ENCODE measurements at places on chromosomes 11 and 22.
A peak's percentile ranks its signal among the peaks of the same experiment; 100 is the strongest.

DNA sequence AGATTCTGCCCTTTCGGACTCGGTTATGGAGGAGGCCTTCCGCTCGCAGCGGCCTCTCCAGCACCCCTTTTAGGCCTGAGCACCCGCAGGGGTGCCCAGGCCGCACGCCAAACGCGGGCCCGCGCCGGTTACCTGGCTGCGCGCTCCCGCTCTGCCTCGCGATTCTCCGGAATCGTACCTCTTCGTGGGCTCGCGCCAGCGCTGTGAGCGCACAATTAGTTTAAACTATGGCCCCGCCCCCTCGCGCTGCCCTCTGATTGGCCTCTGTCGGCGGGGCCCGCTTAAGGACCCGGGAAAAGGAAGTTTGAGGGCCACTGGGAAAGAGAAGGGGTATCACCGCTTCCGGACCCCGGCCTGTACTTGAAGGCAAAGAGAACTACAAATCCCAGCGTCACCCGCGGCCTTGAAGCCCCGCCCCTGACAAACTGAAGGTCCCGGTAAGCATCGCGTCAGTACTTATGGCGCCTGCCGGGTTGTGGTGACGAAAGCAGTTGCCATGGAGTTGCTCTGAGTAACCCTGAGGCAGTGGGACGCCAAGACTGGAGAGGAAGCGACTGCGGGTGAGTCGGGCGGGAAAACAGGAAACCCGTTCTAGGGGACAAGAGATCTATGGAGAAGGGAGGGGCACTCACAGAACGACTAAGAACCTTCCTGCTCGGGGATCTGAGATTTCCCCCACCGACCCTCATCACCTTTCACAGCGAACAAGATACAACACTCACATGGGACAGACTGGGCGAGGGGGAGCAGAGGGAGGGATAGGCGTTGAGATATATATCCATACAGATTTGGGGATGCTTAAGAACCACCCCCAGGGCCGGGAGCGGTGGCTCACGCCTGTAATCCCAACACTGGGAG lies at the start of the genes LRRC51 and NUMA1:
Gene LRRC51, plus strand, starts transcription at position 525 of the 858 bp plus-strand sequence. CDS start 8,234 bp downstream, outside the sequence.
Gene NUMA1, minus strand, starts transcription at position 217 of the 858 bp plus-strand sequence. CDS start 44,599 bp downstream, outside the sequence.
- peak; percentile 95 for DNase-seq

DNA sequence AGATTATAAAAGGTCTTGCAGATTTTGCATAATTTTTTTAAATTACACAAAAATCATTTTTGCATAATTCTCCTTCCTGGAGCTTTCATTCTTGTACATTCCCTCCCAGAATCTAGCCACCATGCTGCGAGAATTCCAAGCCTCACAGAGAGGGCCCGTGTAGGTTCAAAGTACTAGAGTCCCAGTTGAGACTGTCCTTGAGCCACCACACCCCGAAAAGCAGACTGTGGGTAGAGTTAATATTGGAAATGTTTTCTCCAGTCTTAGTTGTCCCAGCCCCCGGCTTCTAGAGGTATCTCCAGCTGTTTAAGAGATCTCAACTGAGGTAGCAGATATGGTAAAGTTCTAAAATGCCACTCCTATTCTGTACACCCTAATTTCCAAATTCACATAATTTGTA lies 407.3 kb upstream of the ANO3 start:
- DNase-seq = no peak

DNA sequence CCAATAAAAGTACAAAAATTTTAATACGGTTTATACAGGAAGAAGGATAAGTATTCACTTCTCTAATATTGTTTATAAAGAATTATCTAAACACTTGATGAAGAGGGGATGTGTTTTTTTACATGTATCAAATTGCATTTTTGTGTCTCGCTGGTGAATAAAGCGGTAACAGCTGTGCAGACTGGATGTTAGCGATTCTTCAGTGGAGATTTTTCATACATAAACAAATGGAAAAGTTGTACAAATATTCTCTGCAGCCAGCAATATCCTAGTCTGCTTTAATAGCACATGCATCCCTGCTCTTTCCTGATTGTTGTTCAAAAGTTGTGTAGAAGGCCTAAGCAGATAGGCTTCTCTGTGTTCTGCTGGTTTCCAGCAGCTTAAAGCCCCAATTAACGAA lies 369.3 kb downstream of the SOX6 start:
- DNase-seq = no peak

GRCh38 chr11:46505741-46506482 lies 87.9 kb downstream of the AMBRA1 start:
- DNase-seq = no peak

- DNase-seq = no peak
Measured at GRCh38 chr11:65975771-65976170, 14.2 kb downstream of the SART1 start.

DNA sequence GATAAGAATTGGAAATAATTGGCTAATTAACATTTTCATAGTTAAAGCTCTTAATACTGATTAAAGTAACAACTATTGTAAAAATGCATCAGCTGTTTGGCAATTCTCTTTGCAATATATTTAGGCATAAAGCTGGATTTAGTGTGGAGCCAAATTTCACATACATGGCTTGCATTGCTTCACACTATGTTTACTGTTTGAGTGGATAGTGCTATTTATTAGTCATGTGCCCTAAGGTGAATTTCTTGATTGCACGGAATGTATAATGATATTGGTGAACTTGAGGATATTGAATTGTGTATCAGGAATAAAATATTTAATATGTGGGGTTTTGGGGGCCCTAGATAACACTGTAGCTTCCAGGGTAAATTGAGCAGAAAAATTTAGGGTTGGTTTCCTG lies 100.9 kb downstream of the AASDHPPT start:
- no peak for DNase-seq

GRCh38 chr11:90476442-90477007 lies 253.7 kb upstream of the CHORDC1 start:
- no peak for DNase-seq

GRCh38 chr11:84558085-84558905 lies 1068.8 kb downstream of the DLG2 start:
- no peak for DNase-seq

DNA sequence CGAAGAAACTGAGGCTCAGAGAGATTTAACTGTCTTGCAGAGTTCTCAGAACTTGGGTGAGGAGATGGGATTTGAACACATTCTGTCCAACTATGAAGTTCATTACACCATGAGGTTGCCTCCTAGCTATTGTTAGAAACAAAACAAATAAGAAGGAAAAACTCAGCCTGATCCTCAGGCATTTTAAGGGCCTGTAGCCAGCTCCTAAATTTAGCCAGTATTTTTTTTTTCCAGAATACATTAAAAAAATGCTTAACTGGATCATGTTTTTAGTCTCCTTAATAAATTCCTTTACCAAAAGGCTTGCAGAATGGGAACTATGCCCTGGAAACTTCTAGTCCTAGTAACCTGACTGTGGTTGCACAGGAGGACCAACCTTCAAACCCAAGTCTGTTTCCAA lies 212.0 kb downstream of the CSNK2A3 start:
- no peak for DNase-seq

DNA sequence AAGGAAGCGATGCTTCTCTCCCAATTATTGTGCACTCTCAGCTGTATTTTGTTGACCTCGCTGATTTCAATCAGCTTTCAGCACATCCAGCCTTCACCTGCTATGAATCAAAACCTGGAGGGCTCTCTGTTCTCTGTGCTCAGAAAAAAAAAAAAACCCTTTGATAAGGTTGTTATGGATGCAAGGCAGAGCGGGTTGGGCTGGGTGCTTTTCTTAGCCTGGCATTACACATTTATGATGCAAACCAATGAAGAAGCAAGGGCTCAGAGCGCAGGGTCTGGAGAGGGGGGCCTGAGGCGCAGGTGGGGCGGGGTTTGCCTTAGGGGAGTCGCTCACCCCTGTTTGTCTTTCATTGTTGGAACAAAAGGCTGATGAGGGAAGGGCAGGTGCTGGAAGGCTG lies 86.0 kb upstream of the CADM1 start:
- no peak for DNase-seq

- no peak for DNase-seq
Measured at GRCh38 chr22:50296658-50297490, 10.6 kb downstream of the PLXNB2 start.

DNA sequence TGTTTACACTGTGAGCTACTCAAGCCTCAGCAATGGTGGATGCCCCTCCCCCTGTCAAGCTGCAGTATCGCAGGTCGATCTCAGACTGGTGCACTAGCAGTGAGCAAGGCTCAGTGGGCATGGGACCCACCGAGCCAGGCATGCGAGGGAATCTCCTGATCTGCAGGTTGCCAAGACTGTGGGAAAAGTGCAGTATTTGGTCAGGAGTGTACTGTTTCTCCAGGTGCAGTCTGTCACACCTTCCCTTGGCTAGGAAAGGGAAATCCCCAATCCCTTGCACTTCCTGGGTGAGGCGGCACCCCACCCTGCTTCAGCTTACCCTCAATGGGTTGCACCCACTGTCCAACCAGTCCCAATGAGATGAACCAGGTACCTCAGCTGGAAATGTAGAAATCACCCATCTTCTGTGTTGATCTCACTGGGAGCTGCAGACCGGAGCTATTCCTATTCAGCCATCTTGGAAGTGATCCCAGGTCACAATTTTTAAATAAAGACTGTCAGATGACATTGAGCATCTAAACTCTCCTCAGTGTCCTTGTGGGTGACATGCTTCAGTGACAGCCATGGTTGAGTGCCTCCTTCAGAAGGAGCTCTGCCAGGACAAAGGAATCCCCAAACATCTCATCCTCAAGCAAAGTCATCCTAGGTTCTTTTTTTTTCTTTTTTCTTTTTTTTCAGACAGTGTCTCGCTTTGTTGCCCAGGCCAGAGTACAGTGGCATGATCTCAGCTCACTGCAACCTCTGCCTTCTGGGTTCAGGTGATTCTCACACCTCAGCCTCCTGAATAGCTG lies 10.8 kb downstream of the SLC22A24 start:
- no peak for DNase-seq

GRCh38 chr11:67375320-67376055 lies 2.1 kb upstream of the CLCF1 start:
- no peak for DNase-seq

DNA sequence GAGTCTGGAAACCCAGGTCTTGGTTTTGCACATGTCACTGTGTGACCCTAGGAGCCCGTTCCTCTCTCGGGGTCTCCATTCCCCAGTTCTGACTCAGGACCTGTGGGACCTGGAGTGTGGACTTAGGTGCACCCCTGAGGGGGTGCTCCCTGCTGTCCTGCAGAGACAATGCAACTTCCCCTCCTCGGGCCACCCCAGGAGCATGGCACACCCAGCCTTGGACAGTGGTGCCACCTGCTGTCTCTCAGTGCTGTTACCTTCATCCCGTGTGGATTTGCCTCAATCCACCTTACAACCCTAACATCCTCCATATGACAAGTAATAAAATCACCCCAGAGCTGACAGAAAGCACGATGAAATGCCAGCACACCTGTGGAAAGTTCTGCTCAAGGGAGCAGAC lies 27.5 kb upstream of the CRYBB3 start:
- DNase-seq = no peak

DNA sequence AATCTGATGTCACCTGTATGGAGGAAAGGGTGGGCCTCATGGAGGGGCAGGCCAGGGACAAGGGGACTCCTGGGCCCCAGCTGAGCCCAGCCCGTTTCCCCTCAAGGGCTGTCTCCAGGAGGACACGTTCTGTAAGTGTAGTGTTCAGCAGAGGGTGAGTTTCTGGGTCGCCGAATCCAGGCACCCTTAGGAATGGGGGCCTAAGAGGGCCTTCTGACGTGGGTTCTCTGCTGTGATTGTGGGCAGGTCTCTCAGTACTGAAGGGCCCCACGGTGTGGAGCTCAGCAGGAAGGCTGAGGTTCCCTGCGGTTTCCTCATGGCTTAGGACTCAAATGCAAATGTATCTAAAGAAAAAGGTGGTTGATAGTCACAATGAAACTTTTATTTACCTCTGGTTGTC lies 6.5 kb downstream of the PTDSS2 start:
- DNase-seq = no peak

DNA sequence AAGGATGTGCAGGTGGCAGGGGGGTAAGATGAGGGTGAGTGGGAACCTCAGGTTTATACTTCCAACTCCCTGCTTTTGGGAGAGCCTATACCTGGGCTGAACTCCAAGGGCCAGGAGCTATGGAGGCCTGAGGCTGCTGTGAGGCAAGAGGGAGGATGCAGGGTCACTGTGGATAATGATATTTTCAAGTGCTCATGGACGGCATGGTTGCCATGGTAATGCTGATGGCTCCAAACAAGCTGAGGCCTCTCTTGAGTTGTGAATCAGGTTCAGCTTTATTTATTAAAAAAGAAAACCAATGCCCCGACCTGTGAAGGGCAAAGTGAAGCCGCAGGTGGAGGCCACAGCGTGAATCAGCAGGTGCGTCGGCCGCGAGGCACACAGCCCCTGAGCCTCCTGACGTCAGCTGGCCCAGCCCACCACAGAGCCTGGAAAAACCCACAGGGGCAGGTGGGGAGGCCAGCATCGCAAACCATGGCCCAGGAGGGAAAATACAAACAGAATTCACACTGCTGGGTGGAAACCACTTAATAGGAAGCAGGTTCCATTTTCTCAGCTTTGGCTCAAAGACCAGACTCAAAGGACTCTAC lies 17.4 kb upstream of the CREB3L1 start:
- no peak for DNase-seq

DNA sequence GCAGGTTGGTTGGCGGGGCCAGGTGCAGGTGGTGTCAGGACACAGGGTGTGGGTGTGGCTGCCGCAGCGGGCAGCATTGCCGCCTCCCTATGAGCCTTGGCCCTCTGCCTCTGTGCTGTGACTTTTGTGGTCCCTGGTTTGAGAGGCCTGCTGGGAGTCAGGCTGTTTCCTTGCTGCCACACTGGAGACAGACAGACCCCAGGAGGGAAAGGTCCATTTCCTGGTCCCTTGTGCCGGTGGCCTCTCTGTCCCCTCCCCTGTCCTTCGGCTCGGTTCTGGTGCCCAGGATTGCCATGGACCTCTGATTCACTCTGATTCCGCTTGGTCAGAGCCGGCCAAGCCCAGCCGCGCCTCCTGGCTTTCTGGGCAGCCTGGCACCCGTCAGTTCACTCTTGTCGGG lies 196.9 kb downstream of the TBC1D22A start:
- DNase-seq = no peak

DNA sequence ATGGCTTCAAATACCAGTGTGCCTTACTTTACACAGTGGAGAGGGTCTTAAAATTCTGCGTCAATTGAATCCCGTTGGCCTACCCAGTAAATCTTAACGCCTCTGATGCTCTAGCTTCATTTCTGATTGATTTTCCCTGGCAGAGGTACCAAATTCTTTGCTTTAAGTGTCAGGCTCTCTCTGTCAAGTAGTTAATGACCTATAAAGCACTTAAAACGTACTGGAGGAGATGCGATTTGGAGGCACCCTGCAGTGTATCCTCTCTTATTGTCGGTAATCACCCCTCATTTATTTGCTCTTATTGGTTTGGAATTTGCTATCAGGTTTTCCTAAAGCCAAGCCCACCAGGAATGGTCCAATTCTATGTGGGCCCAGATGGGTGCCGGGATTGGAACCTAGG lies 59.2 kb downstream of the NFAM1 start:
- DNase-seq = no peak

All from stimulated activated CD4-positive, alpha-beta T cell treated with anti-CD3 and anti-CD28 coated beads, Interleukin-1b, Interleukin-23, amount 100 ng/mL, for 1 hour (primary cell).